ENCODE measurements at places on chromosomes 2 and 18.

DNA sequence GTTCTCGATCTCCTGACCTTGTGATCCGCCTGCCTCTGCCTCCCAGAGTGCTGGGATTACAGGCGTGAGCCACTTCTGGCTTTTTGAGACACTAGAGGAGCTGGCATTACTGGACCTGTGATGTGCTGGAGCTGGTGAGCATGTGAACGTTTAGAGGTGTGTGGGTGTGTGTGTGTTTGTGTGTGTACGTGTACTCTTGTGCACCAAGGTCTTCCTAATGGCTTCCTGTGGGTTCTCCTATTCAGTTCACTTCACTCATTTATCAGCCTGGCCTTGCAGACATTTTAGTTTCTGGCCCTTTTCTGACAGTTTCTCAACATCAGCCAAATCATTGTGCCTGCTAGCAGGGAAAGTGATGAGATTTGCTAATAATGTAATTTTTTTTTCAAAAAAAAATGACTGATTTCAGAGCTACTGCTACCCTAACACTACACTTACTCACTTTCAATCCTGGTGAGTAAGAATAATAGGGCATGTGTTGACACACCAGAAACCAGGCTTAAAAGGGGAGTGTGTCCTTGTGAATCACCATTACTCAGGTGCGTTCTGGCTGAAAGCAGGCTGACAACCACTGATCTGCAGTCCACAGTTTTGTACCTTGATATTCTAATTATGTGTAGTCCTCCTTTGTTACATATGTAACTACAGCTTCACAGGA is 41.0 kb upstream of the ACTR3 start:
- no peaks in the 10 kb centered on the region for H3K4me1 ChIP-seq
- no peak overlapping the region for H3K4me3 ChIP-seq
- H3K27me3 ChIP-seq: no peaks in the 10 kb centered on the region
- no peak for DNase-seq

- H3K4me1 ChIP-seq: peaks cover 24% of the 10 kb centered on the region
- no peak overlapping the region for H3K4me3 ChIP-seq
- H3K27me3 ChIP-seq: no peaks in the 10 kb centered on the region
- no peak for DNase-seq
These were observed 59.7 kb downstream of the MAP4K3 start for GRCh38 chr2:39377226-39377939.

DNA sequence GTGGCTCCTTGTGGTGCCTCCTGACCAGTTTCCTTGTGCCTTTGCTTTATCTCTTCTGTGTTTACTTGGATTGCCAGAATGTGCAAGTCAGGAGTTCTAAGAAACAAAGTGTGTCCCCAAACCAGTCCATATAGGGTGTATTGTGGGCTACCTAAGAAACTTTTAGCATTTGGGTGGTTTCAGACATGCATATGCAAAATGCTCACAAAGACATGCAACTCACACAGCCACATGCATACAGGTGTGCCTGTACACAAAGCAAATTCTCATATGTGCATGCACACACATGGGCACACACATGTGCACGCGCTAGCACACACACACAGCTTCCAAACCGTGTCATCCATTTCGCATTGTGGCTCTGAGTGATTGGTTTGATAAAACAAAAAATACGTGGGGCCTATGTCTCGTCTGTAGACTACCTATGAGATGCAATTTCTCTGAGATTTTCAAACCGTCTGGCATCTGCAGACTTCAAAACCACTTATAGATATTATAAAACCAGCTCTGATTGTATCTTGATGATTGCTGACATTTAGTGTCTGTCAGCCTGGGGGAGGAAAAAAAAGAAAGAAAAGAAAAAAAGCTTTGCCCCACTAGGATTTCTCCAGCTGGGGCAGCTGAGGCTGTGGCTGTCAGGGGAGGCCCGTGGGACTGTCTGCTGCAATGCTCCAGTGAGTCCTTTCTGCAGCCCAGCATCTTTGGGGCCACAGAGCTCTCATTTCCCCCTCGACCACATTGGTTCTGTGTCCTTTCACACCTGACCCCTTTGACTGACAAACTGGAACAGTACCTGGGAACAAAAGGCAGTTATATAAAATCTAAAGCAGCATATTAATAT is 556.1 kb downstream of the CMPK2 start:
- no peaks in the 10 kb centered on the region for H3K36me3 ChIP-seq
- DNase-seq: no peak
- no peak overlapping the region for H3K27ac ChIP-seq
- no peaks in the 10 kb centered on the region for H3K27me3 ChIP-seq
- H3K4me3 ChIP-seq: no peak overlapping the region
- no peaks in the 10 kb centered on the region for H3K4me1 ChIP-seq

DNA sequence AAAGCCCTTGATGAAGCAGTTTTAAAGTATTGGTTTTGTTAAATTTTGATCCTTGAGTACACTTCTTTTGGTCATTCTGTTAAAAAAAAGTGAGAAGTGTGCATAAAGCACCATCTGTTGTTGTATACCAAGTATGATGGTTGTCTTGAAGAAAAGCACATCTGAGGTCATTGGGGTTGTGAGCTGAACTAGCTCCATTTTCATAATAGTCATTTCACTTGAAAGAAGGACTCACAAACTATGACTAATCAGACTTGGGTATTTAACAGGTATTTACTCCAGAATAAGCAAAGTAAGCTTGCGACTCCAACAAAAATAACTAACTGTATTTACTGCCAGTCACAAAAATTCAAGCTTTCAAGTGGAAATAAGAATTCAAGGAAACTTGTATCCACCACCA is 35.1 kb downstream of the CHN1 start:
- no peaks in the 10 kb centered on the region for H3K27me3 ChIP-seq
- no peak overlapping the region for H3K4me3 ChIP-seq
- H3K4me1 ChIP-seq: peaks cover 42% of the 10 kb centered on the region
- no peak overlapping the region for H3K27ac ChIP-seq

GRCh38 chr2:102637358-102637757 is 18.0 kb downstream of the SLC9A2 start:
- H3K36me3 ChIP-seq: no peaks in the 10 kb centered on the region
- no peak overlapping the region for H3K4me3 ChIP-seq
- H3K4me1 ChIP-seq: no peaks in the 10 kb centered on the region
- peaks cover 5% of the 10 kb centered on the region for H3K27me3 ChIP-seq
- DNase-seq: no peak
- H3K27ac ChIP-seq: no peak overlapping the region
